ENCODE measurements at places on chromosomes 6 and 20.

DNA sequence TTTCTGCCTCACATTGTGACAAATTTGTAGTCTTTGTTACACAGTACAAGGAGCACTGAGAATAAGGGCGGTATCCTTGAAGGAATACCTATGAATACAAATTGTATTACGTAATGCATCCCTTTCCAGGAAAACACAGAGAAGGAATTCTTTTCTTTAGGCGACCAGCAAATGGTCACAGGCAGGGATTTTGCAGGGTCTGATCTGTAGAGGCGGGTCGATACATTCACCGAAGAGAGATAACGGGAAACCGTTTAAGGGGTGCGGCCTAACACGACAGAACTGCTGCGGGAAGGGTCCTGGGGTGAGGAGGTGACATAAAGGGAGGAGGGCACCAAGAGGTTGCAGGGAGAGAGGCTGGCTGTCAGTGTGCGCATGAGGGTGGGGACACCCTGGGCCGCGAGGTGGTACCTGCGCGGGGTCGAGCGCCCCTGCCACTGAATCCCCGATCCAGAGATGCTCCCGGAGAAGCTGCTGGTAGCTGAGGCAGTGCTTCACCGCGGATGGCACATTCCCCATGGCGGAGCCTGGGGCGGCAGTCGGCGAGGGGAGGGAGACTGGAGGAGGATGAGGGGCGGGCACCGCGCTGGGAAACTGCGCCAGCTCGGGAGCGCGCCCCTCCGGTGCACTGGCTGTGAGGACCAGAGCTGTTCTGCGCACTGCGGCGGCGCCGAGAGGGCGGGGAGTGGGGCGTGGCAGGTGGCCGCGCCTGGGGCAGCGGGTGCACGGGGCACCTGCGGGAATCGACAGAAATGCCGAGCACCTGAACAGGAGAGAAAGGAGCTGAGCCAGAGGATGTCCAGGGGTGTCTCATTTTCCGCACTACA lies at the start of gene HMGCLL1:
Gene HMGCLL1, minus strand, starts transcription at position 656 of the 827 bp plus-strand sequence. Its CDS starts 137 bp downstream, at position 519.
- DNase-seq: peak; percentile 8

DNA sequence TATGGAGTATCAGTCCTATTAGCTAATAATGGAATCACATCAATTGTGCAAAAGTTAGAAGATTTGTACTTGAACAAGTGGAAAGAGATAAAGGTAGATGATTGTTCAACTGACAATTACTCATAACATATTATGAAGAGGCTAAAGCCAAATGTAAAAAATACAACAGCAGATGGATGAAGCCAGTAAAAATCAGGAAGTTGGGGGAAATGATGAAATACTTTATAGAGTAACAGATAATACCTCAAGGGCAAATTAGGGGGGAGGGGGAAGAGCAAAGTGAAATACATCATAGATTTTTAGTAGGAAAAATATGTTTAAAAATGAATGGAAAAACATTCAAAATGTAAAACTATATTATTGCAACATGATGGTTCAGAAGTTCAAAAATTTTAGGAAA lies 114.0 kb downstream of the PDSS2 start:
- DNase-seq: no peak

DNA sequence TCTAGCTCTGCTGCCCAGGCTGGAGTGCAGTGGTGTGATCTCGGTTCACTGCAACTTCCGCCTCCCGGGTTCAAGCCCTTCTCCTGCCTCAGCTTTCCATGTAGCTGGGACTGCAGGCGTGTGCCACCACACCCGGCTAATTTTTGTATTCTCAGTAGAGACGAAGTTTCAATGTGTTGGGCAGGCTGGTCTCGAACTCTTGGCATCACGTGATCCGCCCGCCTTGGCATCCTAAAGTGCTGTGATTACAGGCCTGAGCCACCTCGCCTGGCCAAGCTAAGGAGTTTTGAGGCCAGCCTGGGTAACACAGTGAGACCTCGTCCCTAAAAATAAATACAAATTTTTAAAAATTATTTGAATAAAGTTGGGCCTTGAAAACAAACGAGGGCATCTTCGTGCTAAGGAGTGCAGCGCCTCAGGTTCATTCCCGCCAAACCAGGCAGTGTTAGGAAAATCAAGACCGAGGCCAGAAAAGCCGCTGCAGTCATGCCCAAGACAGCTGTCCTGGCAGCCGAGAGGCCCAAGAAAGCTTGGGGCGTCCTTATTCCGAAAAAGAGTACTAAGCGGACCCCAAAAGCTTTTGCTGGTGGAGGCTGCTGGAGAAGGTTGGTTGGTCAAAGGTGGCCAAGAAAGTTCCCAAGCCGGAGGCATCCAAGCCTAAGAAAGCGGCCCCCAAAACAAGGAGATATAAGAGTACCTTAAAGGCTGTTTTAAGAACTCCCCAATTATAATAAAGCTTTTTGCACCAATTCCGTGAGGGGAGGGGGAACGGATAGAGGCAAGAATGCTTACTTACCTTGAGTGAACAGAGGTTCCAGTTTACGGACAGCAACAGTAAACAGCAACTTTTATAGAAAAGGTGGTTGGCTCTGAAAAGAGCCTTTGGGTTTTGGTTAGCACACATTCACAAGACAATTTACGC lies 109.0 kb downstream of the HFE start:
- peak; percentile 24 for DNase-seq

GRCh38 chr20:52959125-52959524 lies 13.0 kb upstream of the TSHZ2 start:
- no peak for DNase-seq

GRCh38 chr6:42551217-42551616 lies 12.6 kb upstream of the UBR2 start:
- peak; percentile 23 for DNase-seq

GRCh38 chr6:107689190-107689589 lies 134.9 kb downstream of the SCML4 start:
- DNase-seq: no peak

DNA sequence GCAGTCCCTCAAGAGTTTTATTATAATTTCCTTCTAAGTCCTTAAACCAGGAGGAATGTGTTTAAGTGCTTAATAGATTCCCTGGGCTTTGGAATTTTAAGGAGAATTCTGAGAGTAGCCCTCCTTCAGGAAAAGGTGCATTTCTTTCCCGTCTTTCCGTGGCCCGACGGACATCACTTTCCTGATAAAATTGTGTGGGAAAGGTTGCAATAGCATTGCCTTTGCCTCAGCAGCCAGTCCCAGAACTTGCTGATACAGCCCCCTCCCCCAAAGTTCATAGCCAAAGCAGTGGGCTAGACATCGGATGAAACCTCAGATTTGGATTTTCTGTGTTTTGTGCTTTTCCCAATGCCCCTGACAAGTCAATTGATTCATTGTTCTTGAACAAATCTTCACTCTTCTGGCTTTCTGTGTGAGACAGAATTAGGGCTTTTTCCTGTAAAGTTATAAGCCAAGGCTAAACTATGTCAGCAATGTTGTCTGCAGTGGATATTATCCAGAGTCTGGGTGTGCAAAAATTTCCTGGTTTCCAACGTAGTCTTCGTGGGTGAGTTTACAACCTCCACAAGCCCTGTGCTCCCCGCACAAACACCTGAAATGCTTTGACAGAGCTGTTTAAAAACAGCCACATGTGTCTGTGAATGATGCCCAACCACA lies 1.1 kb upstream of the SMOC2 start:
- DNase-seq: no peak

- DNase-seq: no peak
Observed at GRCh38 chr20:33918662-33919061, 75.0 kb upstream of the RALY start.

DNA sequence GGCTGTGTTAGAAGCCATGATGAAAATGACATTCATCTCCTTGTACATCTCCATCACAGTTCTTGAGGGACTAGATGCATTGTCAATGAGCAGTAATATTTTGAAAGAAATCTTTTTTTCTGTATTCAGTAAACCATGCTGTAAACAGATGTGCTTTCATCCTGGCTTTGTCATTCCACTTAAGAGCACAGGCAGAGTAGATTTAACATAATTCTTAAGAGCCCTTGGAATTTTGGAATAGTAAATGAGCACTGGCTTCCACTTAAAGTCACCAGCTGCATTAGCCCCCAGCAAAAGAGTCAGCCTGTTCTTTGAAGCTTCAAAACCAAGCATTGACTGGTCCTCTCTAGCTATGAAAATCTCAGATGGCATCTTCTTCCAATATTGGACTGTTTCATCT lies 197.8 kb upstream of the HDDC2 start:
- DNase-seq: no peak

GRCh38 chr20:31816221-31816620 lies 2.9 kb upstream of the MYLK2 start:
- DNase-seq: no peak

DNA sequence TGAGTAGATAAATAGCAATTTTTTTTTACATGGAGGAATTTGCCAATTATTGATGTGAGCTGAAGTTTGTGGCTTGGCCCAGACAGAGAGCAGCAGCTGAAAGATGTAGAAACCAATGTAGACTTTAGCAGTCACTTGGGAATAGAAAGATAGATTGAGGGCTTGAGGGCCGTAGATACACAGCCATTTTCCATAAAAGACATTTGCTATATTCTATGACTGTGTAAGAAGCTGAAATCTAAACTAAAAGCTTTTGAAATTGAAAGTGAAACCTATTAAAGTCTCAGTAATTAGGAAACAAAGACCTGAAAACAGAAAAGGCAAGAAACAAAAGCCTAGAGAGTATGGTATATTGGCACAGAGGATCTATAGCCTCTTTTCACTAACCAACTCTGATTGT lies 332.7 kb downstream of the CENPW start:
- DNase-seq: no peak

GRCh38 chr20:48705240-48706115 lies 122.3 kb downstream of the PREX1 start:
- DNase-seq: no peak

DNA sequence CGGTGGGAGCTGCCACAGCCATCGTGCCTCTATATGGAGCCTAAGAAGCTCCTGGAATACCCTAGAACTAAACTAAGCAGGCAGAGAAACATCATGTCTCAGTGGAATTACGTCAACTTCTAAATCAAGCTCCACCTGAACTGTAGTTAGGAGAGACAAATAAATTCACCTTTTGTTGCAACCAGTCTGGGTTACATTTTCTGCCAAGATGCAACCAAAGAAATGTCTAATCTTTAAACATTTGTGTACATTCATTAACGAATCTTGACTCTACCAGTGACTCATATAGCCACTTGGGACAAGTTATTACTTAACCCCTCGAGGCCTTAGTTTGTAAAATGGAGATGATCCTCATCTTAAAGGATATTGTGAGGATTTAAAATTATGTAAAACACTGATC lies 8.9 kb downstream of the PTPRK start:
- peak; percentile 62 for DNase-seq

GRCh38 chr6:159053781-159054398 lies 9.1 kb upstream of the TAGAP start:
- DNase-seq: no peak

DNA sequence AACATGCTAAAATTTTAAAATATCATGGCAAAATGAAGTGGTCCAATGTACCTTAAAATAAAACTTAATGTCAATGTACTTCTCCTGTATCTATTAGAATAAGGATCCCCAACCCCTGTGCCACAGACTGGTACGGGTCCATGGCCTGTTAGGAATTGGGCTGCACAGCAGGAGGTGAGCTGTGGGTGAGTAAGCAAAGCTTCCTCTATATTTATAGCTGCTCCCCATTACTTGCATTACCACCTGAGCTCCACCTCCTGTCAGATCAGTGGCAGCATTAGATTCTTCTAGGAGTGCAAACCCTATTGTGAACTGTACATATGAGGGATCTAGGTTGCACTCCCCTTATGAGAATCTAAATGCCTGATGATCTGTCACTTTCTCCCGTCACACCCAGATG lies 86.0 kb downstream of the SLC16A10 start:
- no peak for DNase-seq

DNA sequence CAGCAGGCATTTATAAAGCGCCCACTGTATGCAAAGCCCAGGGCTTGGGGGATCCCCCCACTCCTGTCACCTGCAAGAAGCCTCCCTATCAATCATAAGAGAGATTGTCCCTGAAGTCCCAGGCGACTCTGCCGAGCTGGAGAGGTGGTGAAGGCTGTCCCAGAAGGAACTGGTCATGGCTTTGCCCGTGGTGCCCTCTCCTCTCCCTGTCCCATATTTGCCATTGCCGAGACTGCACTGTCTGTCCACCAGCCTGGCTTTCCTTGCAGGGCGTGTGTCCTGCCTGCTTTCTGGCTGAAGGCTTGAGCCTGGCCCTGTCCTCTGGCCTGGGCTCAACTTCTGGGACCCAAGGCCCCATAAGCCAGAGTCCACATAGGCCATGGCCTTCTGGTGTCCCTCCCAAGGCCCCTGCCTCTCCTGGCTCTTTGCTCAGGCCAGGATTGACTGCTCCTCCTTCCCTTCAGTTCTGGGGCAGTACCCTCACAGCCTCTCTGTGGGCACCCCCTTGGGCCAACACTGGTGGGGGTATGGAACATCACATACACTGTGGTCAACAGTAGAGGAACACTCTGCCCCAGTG lies 46.9 kb downstream of the CPXM1 start:
- DNase-seq: no peak

- DNase-seq: no peak
Observed at GRCh38 chr6:127402890-127403617, 56.1 kb downstream of the KIAA0408 start.

GRCh38 chr6:13712599-13712898 lies 914 bp upstream of the RANBP9 start:
- DNase-seq: no peak

DNA sequence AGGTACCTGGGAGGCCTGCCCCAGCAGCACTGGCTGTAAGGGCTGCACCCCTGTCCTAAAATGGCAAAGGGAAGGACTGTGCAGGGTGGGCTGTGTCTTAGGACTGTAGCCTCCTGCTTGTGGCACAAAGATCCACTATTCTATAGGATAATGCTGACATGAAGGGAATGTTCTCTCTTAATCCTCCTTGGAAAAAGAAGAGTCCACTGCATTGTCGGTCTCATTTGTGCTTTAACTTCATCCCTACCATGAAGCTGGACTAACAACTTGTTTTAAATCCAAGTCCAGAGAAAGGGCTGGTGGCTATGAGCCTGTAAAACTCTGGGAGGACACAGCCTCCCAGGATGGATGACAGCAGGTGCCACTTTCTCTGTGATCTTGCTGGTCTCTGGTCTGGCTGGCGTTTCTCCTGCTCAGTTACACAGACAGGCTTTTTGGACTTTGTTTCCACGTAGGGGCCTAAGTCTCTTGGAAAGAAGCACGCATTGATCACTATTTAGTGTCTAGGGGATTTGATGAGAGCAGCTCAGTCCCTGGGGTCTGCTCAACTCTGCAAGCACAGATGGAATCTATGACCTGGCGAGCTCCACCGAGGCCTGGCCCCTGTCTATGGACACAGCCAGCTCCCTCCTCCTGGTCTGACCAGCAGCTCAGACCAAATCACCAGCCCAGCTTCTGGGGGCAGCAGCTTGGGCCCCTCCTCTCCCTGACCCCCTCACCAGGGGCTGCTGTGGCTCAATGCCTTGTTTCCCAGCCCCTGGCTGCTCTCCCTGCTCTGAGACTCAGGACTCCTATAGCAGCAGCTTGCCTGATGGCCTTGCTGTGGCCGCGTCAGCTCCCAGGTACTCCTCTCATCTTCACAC lies 4.8 kb downstream of the CST3 start:
- no peak for DNase-seq

All from iris pigment epithelial cell (primary cell).